ENCODE measurements at places on chromosomes 16 and 17. TPM values are rescaled to one million over a fixed set of nuclear protein-coding genes. Genes with fewer than 3 reads are reported as not detected.

DNA sequence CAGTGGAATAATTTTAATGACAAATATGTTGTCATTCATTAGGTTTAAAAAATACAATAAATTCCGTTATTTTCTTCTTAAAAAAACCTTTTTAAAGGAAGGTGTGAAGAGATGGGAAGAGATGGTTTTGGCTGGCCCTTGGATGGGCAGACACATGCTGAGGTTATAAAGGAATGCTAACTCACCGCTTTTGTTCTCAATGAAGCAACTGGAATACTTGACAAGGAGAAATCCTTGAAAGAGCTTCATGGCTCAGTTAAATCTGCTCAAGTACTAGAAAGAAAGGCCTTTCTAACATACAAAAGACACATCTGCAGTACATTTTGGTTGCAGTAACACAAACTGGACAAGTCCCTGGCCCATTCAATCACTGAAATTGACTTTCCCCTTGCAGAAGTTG lies 158.3 kb upstream of the KCNJ16 start:
- no peak for DNase-seq

DNA sequence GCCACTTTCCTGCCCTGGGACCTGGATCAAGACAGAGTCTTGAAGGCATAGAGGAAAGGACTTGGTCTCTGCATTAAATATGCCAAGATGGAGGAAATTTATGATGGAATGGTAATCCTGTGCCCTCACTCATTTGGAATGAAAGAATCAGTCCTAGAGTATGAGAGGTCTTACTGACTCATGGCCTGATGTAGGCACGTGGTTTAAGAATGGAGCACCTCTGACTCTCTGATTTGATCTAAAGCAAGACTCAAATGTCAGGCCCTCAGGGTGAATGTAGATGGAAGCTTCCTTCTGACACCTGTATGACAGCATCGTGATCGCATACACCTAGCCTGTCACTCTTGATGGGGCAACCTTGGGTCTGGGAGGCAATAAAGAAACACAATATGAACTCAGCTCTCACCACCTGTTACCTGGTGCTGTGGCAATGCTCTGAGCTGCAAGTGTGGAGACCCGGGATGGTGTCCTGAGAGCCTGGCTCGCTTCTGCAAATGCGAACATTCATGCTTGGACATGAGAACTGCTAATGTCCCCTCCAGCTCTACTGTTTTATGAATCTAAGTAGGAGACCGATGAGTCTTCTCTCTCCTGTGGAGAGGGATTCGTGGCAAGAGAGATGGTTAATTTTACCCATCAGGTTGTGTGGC lies 229.9 kb downstream of the ABCC12 start:
- peak; percentile 18 for DNase-seq

DNA sequence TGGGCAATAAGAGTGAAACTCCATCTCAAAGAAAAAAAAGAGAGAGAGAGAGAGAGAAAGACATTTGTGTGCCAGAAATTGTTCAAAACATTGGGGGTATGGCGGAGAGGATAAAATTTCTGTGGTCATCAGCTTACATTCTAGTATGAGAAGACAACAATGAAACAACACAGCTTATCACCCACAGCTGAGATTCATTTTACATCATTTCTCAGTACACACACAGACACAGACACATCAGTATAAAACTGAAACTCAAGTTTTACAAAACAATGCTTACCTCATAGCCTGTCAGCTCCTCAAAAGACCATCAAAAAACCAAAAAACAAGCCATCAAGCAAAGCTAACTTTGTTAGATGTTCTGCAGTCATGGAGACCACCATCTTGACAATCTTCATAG lies 31.4 kb upstream of the CNEP1R1 start:
- DNase-seq = no peak

DNA sequence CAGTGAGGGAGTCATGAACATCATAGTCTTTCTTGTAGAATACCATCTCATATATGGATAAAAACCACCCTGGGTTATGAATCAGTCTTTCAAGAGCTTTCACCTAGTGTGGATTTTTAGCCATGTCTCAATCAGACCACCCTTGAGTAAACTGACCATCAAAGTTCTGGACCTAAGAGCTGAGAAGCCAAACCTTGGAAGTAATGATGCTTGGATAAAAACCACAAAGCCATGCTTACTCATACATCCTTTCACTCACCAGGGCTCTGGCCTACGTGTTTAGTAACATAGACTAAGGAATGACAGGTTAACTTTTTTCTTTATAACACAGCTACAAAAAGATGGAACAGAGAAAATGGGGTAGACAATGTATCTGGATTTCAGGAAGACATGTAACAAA lies 167.2 kb downstream of the STX8 start:
- peak; percentile 80 for DNase-seq

The ABCC6 gene
- not detected for total RNA-seq

GRCh38 chr17:7809086-7809790 lies 24.8 kb upstream of the KDM6B start:
- no peak for DNase-seq

The NACA2 gene
- total RNA-seq = not detected

DNA sequence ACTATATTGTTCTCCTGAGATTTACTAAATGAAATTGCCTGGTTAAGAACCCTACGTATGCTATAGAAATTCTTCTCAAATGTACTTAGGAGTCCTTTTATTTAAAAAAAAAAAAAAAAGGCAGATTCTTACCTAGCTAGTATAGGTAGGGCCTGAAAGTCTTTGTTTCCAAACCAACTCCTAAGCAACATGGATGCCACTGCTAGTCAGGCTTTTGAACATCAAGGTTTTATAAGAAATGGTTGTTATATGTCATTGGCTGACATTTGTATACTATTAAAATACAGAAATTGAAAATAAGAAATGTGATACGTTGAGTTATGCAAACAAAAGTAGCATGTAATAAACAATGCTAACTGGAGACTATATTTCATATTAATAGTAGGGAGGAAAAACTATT lies 1.2 kb downstream of the EVI2A start:
- DNase-seq = no peak

- DNase-seq = peak; percentile 84
Measured at GRCh38 chr17:82241183-82241925, 12.5 kb downstream of the SLC16A3 start.

Data from HT1080 (cell line).